ENCODE measurements at places on chromosomes 16 and 17.

DNA sequence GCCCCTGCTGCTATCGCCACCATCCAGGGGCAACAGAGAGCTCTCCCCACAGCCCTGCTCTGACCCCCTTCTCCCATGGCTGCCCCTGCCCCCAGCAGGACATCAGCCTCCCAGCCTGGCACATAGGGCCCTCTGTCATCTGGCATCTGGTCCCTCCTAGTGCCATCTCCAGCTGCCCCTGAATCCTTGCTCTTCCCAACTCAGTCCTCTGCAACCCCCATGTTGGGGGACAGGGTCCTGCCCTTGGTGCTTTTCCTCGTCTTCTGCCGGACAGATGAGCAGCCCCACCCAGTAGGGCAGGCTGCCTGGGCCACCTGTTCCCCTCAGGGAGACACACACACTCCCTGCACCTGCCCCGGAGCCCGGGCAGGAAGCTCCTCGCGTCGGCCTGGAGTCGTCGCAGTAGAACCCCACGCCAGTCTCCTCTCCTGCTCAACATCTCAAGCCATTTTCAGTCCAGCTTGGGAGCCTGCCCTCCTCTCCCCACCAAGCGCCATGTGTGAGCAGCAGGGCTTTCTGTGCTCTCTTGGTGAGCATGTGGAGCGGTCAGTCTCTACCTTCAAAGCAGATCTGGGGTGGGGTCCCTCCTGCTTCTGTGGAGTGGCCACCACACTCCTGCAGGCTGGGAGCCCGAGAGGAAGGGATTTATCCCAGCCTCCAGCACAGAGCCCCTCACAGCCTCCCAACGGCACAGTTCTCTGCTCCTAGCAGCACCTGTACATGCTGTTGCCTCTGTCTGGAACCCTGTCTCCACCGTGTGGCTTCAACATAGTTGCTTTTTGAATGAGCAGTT is 28.2 kb downstream of the TNFRSF13B start:
- DNase-seq, result no peak

GRCh38 chr17:57898487-57899311 is 48.9 kb upstream of the MRPS23 start:
- no peak for DNase-seq

DNA sequence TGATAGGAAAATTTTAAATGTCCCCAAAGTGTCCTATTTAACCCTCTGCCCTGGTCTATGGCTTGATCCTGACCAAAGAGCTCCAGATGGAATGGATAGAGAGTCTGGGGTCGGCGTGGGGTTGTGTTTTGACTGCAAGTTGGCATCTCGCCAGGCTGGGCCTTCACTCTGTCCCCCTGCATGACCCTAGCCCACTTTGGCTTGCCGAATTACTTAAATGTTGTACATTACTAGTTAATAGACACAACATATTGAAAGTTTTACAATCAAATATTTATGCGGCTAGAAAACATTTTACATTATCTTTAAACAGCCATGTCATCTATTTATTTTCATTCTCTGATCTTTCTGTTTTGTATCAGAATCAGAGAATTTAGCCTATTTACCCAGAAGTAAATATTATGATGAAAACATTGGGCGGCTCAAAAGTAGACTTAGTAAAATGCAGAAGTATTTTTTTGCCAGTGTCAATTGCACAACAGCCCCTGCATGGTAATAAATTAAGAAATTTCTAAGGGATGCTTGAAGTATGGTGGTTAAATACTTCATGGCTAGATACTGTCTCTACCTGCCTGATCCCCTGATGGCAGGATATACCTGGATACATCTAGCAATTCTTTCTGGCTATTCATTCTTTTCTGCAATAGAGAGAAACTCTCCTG is 18.8 kb upstream of the MYOCD start:
- DNase-seq, result no peak

- no peak for DNase-seq
These were observed 95.4 kb upstream of the TOB1 start for GRCh38 chr17:50961282-50962220.

DNA sequence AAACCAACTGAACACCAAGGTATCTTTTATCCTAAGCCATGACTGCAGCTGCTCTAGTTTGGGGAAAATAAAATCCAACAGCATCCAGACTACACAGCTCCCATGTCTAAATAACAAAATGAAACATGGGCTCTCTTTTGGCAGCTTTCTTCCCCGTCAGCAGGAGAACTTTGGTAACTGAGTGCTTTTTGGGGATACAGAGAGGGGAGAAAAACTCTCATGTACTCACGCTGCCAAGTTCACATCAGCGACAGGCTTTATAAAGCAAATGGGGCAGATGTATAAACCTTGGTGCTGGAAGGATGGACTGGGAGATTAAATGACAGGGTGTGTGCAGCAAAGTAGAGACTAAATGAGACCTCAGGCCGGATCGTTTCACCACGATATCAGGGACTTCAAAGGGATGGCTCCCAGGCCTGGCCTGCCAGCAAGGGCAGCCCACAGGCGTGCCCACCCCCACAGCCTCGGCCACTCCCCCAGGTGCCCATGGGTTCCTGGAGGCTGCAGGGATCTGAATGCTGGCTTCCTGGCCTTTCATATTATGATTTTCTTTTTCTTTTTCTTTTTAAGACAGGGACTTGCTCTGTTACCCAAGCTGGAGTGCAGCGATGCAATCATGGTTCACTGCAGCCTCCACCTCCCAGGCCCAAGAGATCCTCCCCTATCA is 174.6 kb downstream of the ZNF423 start:
- no peak for DNase-seq

GRCh38 chr17:75010683-75011400 is 1.6 kb upstream of the MRPL58 start:
- DNase-seq, result no peak

DNA sequence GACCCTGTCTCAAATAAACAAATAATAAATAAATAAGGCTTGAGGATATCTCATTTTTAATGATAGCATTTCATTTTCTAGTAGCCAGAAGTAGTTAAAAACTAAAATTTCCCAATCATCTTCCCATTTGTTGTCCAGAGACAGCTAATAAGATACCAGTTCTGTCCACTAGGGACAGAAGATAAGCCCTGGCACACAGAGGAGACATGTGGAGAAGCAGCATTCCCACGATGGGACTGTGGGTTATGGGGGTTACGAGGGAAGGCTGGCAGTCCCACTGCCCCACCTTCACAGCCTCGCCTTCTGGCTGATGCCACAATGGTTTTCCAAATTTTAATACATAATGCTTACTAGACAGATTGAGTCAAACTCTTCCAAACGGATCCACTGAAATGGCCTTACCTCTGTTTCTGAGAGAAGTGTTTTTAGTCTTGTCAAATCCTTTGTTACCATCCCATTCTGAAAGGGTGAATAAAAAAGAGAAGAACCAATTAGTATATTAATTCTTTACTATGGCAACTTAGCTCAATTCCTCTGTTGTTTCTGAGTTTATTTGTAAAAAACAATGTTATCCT is 44.2 kb downstream of the HELZ start:
- DNase-seq, result no peak

GRCh38 chr16:57866529-57866918 is 64.2 kb upstream of the KIFC3 start:
- no peak for DNase-seq

All from stimulated activated CD8-positive, alpha-beta memory T cell treated with anti-CD3 and anti-CD28 coated beads, Interleukin-4, amount 100 ng/mL, for 4 hours (primary cell).